M059J (cell line): ENCODE measurements at places on chromosomes 2 and 18. TPM values are rescaled to one million over a fixed set of nuclear protein-coding genes. Genes with fewer than 3 reads are reported as not detected.

Gene SLC11A1
- 0.02 and 0.07 TPM in 2 replicates for total RNA-seq

Gene CD8B2
- total RNA-seq: 0.10 TPM in 1 of 2 replicates, not detected in the other

Gene FSHR
- total RNA-seq: not detected in 2 replicates

Gene ZSWIM2
- total RNA-seq: not detected in 2 replicates

Gene CHRND
- total RNA-seq: not detected in 2 replicates

Gene CD207
- total RNA-seq: not detected in 2 replicates

Gene MATN3
- total RNA-seq: 0.81 and 1.3 TPM in 2 replicates

Gene IGFBP5
- total RNA-seq: 677 and 1,398 TPM in 2 replicates

Gene GPAT2
- not detected in 2 replicates for total RNA-seq

Gene SPEG
- 9.8 and 13.9 TPM in 2 replicates for total RNA-seq

Gene GYPC
- 4.1 and 7.4 TPM in 2 replicates for total RNA-seq

Gene TUBA3E
- not detected in 2 replicates for total RNA-seq

Gene DNAJC27
- 1.5 and 2.9 TPM in 2 replicates for total RNA-seq

GRCh38 chr2:239291475-239292350 lies 109.1 kb downstream of the HDAC4 start:
- DNase-seq: no peak

- no peak for DNase-seq
These were observed 73.2 kb downstream of the BOLA3 start for GRCh38 chr2:74074487-74074886.

GRCh38 chr2:158745067-158745865 lies 49.9 kb upstream of the DAPL1 start:
- peak; percentile 60 for DNase-seq

- DNase-seq: no peak
These were observed 303.6 kb upstream of the ID2 start for GRCh38 chr2:8378016-8378810.

- DNase-seq: no peak
These were observed 12.4 kb upstream of the IFIH1 start for GRCh38 chr2:162330881-162331280.

DNA sequence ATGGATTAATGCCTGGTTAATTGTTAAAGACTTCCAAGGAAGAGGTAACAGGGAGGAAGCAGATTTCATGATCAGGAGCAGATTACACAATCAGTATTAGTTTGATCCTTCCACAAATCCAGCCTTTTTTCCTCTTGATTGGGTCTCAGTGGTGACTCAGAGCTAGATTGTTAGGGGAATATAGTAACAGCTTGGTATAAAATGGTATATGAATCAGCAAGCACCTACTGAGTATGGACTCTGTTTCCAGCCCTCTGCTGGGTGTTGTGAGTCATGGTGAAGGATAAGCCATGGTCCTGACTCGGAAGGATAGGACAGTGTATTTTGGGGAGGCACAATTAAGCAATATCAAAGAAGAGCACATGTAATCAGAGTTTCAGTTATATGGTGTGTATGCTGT lies 272.4 kb upstream of the DPP10 start:
- peak; percentile 16 for DNase-seq

DNA sequence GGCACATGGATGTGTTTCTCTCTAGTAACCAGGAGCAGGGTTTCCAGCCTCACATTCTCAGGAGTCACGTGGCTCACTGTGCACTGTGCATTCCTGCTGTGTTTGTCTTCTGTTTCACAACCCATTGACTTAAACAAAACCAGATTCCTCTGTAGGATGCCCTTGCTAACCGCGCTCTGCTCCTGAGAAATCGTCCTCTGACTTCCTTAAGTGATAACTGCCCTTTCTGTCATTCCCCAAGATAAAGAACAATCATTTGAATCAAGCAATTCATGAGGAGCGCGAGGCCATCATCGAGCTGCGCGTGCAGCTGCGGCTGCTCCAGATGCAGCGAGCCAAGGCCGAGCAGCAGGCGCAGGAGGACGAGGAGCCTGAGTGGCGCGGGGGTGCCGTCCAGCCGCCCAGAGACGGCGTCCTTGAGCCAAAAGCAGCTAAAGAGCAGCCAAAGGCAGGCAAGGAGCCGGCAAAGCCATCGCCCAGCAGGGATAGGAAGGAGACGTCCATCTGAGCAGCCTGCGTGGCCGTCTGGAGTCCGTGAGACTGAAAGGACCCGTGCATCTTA lies 60.2 kb downstream of the RALBP1 start:
- DNase-seq: no peak

DNA sequence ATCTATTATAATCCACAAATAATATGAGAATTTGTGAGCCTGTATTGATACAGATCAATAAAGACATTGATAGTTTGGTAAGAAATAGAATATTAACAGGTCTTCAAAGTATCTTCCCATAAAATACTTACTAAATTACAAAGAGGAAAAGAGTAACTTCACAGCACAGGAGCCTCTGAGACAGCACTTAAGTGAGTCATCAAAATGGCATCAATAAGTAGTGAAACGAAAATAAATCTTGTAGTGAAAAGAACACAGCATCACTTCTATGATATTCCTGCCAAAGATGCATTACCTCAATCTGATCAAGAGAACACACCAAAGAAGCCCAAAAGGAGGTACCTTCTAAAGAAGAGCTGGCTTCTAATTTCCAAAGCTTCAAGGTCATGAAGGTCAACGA lies 116.4 kb downstream of the CBLN2 start:
- no peak for DNase-seq

DNA sequence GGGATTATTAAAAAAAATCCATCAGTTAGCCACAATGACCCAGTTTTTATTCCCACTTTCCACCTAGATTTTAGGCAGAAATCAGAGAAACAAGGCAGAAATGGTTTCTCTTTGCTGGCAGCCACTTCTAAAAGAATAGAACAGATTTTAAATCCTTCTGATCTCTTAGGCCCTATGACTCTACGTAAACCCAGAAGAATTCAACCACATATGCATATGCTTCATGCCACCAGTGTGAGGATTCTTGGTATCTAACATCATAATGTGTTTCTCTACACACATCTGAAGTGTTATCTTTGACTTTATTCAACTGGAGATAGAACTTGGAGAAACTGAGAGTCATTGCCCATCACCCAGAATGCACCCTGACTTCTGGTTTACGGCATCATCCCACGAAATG lies 128.7 kb upstream of the TANK start:
- no peak for DNase-seq

DNA sequence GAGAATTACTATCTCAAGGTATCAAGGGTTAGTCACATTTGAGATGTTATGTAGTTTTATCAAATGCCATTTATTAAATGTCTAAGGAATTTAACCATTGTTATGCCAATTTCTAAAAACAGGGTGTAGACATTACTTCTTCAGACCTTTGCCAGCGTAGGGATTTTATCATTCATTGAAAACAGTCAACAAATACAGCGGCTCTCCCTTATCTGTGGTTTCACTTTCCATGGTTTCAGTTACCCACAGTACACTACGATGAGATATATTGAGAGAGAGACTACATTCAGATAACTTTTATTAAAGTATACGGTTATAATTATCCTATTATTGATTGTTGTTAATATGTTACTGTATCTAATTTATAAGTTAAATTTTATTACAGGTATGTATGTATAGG lies 234.7 kb downstream of the TMX3 start:
- no peak for DNase-seq

GRCh38 chr18:21741562-21742314 lies 1.1 kb downstream of the MIB1 start:
- DNase-seq: peak; percentile 40

GRCh38 chr2:129805899-129806298 lies 173.6 kb upstream of the RAB6C start:
- DNase-seq: no peak

GRCh38 chr2:181305301-181306123 lies 151.7 kb upstream of the ITGA4 start:
- no peak for DNase-seq

DNA sequence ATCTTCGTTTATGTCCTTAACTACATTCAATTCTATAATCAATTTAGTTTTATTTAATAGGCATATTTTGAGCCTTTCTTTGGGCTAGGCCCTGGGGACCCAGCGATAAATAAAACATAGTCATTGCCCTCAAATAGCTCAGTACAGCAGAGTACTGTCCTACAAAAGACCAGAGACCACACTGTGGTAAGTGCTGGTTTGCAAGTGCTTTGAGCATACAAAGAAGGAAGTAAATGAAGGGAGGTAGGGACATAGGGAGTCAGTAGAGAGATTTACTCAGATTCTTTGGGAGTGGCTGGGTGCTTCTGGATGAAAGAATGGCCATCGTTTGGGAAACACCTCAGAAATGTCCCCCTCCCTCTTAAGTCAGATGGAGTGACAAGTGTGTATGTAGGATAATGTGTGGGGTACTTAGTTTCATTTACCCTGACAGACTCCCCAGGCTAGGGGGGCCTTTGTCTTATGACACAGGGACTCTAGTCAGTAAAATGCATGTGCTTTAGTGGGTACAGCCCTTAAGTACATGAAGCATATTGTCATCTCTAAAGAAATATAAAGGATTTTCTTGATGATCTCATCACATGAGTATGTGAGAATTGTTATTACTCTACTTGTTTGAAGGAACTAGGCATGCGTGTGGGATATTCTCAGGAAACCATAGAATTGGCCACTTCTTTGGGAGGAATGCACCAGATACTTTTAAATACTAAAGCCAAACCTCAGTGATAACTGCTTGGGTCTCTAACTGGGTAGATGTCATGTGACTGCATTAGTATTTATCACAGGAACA lies 35.1 kb downstream of the MAPRE2 start:
- peak; percentile 84 for DNase-seq

DNA sequence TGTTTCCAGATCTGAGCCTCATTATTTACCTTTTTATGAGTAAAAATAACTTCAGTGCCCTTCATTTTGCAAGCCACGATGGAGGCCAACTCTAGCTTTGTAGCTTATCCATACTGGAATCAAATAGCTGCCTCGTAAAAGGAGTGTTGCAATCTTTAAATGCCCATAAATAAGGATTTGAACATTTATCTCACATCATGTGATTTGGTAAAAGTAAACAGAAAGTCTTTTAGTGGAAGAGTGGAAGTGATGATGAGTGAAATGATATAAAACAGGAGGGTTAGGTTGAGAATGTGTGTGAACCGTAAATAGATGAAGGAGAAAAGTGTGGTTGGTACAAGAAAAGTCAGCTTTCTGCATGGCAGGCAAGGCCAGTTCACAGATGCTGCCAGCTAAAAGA lies 348.9 kb downstream of the OSR1 start:
- DNase-seq: peak; percentile 76

DNA sequence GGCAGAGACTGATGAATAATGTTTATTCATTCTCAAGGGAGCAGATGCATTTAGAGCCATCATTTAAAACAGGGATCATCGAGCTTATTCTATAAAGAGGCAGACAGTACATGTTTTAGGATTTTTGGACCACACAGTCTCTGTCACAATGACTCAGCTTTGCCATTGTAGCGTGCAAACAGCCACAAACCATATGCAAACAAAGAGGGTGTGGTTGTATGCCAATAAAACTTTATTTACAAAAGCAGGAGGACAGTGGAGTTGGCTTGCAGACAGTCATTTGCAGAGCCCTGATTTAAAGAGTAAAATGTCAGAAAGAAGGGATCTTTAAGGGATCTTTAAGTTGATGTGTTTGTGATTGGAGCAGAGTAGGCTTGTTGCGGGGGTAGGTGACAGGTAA lies 51.5 kb downstream of the SMIM21 start:
- peak; percentile 9 for DNase-seq

- peak; percentile 16 for DNase-seq
These were observed 99.5 kb upstream of the CCDC85A start for GRCh38 chr2:56084111-56084901.

DNA sequence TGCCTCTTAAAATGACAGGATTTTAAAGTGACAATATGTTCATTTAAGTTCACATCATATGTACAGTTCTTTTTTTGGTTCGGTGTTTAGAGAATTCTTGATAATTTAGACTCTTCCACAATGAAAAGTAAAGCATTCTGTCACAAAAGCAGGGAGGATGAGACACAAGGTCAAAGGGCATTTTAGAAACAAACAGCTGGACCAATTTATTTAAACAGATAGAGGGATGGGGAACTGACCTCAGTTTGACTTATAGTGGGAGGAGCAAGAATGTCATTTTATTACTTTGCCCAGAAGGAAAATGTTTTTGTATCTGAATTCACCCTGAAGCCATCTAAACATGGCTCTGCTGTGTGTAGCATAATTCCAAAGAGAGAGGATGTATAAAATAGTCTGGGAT lies 128.5 kb downstream of the MEIS1 start:
- DNase-seq: no peak

DNA sequence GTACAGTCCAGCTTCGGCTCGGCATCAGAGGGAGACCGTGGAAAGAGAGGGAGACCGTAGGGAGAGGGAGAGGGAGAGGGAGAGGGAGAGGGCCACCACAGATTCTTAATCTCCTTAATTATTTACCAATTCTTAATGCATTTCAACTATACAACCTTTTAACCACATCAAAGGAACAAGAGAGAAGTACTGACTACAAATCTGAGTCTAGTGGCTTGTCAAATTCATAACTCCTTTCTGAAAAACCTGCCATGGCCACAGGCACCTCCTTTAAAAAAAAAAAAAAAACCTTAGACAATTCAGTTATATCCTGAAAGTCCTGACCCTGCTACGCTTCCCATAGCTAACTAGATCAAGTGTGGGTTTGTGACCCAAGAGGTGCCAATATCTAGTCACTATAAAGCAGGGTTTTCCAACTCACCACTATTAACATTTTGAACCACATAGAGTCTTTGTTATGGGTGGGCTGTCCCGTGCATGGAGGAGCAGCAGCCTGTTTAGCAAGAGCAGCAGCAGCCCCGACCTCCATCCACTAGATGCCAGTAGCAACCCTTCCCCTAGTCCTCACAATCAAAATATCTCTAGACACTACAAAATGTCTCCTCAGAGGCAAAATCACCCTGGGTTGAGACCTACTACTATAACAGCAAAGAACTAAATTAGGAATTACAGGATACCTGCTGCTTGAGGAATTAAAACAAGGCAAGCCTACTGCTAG lies 6.8 kb downstream of the ESCO1 start:
- DNase-seq: no peak

- DNase-seq: no peak
These were observed 103.1 kb downstream of the MSTN start for GRCh38 chr2:189959450-189959849.

DNA sequence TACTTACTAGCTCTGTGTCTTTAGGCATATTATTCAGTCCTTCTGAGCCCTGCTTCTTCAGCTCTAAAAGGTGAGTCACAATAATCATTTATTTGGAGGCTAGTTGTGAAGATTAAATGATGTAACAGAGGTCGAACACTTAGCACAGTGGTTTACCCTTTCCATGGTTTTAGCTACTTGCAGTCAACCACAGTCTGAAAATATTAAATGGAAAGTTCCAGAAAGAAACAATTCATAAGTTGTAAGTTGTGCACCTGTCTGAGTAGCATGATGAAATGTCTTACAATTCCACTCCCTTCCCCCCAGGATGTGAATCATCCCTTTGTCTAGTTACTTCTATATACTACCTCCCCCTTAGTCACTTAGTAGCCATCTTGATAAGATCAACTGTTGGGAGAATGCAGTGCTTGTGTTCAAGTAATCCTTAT lies 217.6 kb upstream of the THUMPD2 start:
- DNase-seq: peak; percentile 96

- no peak for DNase-seq
These were observed 8.7 kb upstream of the SLC4A3 start for GRCh38 chr2:219618733-219619122.
